ENCODE measurements at places on chromosomes 6 and 20.

DNA sequence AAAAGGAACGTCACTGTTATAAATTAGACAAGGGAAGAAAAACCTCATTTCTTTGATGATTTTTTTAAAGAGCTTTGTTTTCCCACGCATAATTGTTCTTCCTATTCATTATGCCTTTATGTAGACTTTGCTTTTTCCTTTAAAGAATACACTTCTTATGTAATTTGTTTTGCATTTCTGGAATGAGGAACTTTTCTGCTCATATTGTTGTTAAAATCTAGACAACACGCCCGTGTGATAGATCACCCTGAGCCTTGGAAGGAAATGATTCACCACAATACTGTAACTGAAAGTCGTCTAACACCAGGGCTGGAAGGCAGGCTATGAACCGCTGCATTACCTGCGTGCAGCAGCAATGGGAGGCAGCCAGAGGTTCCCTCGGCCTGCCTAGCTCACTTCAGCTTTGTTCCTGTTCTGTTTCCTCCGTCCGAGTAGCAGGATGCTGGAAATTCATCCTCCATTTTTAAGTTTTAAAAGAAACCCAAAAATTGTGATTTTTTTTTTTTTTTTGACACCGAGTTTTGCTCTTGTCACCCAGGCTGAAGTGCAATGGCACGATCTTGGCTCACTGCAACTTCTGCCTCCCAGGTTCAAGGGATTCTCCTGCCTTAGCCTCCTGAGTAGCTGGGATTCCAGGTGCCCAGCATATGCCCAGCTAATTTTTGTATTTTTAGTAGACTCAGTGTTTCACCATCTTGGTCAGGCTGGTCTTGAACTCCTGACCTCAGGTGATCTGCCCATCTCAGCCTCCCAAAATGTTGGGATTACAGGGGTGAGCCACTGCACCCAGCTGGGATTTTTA lies 49.6 kb upstream of the ZNF217 start:
- DNase-seq = peak; percentile 30

- DNase-seq = no peak
Measured at GRCh38 chr6:133207754-133208153, 33.4 kb upstream of the EYA4 start.

GRCh38 chr6:119322715-119323350 lies 26.7 kb downstream of the MAN1A1 start:
- DNase-seq = no peak

DNA sequence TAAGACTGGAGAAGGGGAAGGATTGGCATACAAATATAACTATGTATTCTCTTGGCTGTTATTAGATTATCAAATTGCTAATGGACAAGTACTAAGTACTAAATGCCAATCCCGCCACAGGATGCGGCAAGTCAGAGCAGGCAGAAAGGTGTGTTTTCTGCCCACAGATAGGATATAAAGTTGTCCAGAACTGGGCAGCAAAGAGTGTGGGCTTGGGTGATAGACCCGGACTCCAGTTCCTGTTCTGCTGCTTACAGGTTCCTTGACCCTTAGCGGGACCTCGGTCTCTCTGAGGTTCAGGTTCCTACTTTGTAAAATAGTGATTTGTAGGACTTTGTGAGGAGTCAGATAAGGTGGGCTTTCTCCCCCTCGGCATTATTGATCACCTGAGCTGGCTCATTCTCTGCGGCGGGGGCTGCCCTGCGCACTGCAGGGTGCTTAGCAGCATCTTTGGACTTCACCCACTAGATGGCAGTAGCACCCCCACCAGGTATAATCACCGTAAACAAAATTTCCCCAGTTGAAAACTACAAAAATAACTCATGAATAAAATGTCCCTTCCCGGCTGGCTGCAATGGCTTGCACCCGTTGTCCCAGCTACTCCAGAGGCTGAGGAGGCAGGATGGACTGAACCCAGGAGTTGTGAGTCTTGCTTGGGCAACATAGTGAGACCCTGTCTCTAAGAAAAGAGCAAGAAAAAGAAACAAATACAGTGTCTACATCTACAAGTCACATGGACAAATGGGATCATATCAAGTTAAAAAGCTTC lies 193.1 kb downstream of the DOK5 start:
- peak; percentile 46 for DNase-seq

GRCh38 chr6:144515761-144516160 lies 230.6 kb downstream of the UTRN start:
- no peak for DNase-seq

- no peak for DNase-seq
Measured at GRCh38 chr20:1528811-1529210, 28.7 kb downstream of the SIRPD start.

GRCh38 chr6:90350689-90351554 lies 54.3 kb upstream of the BACH2 start:
- no peak for DNase-seq

GRCh38 chr20:20890751-20891150 lies 178.3 kb upstream of the RALGAPA2 start:
- DNase-seq = no peak

DNA sequence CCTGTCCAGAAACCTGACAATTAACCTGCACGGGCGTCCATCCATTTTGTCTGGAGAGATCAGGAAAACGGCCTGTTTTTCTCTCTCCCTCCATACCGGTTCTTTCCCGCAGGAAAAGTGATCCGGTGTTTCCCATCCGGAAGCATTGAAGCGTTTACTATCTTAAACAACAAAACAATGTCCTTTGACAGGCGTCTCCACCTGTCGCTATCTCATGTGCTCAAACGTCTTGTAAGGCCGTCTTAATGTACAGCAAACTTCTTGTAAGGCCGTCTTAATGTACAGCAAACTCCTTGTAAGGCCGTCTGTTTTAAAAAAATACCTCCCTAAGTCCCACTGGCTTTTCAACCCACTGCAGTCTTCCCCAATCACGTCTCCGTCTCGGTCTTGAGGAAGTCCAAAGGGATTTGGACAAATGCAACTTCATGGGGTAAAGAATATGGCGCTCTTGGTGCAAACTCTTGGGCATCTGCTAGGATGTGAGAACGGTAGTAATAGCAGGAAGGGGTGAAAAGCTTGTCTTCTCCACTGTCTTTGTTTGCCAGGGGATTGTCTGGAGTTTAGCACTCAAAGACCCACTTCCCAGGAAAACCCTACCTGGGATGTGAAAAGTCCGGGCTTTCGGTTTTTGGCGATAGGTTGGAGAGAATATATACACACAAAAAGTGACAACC lies 29.9 kb upstream of the TRIM27 start:
- peak; percentile 15 for DNase-seq

DNA sequence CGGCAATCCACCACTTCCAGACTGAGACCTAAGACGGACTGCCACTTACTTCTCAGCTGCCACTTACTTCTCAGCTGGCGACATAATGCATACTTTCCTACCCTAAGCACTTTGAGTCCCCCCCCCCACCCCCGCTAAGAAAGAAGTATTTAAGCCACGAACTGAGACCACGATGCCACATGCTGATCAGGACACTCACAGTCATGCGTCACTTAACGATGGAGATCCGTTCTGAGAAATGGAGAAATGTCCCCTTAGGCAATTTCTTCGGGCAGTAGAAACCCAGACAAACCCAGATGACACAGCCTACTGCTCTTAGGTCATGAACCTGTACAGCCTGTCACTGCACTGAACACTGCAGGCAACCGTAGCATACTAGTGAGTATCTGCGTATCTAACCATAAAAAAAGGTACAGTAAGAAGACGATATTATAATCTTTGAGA lies 690 bp downstream of the IFNGR1 start:
- DNase-seq = peak; percentile 21

DNA sequence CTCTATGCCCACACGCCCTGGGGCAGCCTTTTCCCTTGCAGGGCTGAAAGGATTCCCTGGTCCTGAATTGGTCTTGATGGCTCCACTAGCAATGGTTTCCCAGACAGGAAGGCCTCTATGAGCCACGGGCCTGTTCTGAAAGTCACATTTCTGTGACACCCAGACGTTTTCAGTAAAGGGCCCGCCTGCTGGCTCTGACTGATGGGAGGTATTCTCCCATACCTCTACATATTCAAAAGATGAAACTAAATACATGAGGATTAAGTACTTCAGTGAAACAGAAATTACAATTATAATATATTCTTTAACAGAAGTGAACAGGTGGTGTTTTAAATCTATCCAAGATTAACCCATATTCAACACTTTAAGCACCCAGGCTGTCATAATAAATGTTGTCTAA lies 629.8 kb downstream of the CDH26 start:
- no peak for DNase-seq

DNA sequence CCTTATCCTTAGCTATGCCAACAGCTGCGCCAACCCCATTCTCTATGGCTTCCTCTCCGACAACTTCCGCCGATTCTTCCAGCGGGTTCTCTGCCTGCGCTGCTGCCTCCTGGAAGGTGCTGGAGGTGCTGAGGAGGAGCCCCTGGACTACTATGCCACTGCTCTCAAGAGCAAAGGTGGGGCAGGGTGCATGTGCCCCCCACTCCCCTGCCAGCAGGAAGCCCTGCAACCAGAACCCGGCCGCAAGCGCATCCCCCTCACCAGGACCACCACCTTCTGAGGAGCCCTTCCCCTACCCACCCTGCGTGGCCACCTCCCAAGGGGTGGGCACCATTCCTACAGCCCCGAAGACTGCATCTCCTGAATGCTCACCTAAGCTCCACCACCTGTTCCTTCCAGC lies 1.3 kb downstream of the SSTR4 start:
- no peak for DNase-seq

DNA sequence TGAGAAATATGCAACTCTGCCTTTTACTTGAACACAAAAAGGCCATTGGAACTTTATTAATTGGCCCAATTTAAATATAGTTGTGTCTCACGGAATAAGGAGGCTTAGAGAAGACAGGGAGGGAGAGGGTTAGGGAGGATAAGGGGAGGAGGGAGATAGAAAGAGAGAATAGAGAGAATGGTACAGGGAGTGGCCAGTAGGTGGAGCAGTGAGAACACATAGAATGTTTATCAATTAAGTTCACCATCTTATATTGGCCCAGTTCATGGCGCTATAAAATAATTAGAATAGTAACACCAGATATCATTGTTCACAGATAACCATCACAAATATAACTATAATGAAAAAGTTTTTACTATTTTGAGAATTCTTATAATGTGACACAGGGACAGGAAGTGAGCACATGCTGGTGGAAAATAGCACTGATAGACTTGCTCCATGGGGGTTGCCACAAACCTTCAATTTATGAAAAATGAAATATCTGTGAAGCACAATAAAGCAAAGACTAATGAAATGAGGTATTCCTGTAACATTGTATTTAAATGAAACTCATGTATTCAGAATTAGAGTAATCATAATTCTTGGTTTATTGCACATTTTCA lies 374.1 kb upstream of the MANEA start:
- DNase-seq = peak; percentile 48

GRCh38 chr6:124719913-124720312 lies 242.3 kb upstream of the RNF217 start:
- DNase-seq = no peak

GRCh38 chr6:108944071-108944470 lies 95.8 kb downstream of the ARMC2 start:
- DNase-seq = no peak

DNA sequence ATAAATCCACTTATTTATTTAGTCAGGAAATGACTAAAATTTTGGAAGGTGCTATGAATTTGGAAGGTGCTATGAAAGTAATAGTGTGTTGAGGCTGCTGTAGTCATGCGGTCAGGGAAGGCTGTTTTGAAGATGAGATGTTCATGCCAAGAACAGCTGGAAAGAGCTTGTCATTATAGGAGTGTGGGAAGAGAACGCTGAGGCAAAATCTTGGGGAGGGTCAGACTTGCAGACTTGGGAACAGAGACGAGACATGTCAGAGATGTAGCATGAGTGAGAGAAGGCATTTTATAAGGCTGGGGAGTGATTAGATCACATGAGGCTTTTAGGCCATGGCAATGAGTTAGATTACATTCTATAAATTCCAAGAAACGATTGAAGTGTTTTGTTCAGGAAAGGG lies 124.0 kb upstream of the B3GAT2 start:
- DNase-seq = no peak

DNA sequence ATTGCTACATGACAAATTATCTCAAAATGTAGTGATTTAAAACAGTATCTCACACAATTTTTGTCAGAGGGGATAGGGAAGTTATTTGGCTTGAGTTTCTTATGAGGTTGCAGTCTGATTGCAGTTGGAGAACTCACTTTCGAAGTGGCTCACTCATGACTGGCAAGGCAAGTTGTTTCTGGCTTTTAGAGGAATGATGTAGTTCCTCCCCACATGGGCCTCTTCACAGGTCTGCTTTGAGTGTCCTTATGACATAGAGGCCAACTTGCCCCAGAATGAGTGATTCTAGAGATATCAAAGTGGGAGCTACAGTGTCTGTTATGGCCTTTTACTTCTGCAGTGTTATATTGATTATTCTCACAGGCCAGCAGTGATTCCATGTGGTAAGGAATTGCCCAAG lies 6.1 kb downstream of the DOP1A start:
- DNase-seq = no peak

GRCh38 chr20:62616728-62617621 lies 25.3 kb upstream of the SLCO4A1 start:
- DNase-seq = peak; percentile 86

- DNase-seq = no peak
Measured at GRCh38 chr20:41382791-41383305, 16.2 kb upstream of the EMILIN3 start.

GRCh38 chr6:88089708-88090107 lies 42.1 kb downstream of the SPACA1 start:
- peak; percentile 6 for DNase-seq

Measured in iPS-NIHi11 (cell line).